ENCODE measurements at places on chromosomes 3 and 15.

DNA sequence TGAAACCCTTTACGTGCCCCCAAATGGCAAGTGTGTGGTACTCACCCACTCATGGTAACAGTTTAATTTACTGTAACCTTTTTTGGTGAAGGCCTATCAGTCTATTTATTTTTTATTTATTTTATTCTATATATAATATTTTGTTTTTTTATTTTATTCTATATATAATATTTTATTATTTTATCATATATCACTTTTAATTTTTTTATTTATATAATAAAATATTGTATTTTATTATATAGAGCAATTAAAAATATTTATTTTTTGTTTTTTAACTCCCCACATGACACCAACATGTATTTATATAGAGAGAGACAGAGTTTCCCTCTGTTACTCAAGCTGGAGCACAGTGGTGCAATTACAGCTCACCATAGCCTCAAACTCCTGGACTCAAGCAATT, 41.4 kb downstream of the SLC28A1 start:
- no peak for DNase-seq

GRCh38 chr3:66499881-66500575, 794 bp downstream of the LRIG1 start:
- DNase-seq: peak; percentile 38

DNA sequence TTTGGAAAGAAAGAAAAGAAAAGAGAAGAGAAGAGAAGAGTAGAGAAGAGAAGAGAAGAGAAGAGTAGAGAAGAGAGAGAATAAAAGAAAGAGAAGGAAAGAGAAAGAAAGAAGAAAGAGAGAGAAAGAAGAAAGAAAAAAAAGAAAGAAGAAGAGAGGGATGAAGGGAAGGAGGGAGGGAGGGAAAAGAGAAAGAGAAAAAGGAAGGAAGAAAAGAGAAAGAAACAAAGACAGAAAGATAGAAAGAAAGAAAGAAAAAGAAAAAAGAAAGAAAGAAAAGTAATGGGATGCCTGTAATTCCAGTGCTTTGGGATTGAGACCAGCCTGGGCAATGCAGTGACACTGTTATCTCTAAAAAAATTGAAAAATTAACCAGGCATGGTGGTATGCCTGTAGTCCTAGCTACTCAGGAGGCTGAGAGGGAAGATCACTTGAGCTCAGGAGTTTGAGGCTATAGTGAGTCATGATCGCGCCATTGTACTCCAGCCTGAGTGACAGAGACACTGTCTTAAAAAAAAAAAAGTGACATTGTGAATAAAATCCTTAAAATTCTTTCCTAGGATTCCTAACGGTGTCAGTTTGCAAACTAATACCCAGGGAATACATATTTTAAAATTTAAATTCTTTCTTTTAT, 1.7 kb downstream of the RASL12 start:
- DNase-seq: no peak

DNA sequence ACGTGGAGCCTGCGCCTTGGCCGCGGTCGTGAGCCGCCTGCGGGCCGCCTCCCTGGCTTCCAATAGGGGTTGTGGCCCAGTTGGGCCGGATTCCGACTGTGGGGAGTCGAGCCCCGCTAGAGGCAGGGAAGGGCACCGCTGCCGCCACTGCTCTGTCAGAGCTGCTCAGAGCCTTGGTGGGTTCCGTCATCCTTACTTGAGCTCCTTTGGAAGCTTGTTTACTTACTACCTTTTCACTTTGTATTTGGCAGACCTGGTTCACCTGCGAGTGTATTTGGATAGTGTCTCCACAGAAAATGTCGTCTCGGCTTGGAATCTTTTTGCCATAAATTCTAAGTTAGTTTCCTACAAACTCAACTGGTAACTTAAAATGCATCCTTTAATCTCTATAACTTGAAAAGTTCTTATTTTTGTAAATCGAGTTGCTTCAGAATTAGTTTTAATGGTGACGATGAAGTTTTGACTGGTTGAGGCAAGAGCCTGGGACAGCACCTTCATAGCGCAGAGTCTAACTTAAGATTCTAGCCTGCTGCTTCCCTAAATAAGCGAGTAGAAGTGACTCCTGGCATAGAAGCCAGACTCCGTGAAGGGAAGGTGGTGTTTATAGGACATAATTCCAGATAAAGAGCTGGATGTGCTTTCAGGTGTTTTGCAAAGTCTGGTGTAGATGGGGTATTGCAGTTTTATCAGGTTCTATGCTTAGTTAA, 800 bp downstream of the DAG1 start:
- peak; percentile 70 for DNase-seq

DNA sequence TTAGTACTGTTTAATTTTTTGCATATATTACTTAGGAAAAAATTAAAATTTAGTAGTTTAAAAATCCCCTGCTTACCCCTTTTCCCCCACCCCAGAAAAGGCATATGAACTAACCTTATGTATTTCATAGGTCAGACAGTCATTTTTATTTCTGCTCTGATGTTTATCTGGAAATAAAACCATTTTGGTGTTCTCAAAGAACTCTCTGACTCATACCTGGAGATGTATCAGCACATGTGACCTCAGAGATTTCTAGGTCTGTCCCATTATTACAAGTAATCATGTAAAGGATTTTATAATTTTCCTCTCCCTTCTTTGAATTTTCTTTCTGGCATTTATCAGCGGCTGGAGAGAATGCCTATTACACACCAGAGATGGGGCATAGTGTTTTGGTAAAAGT, 14.1 kb upstream of the CCR8 start:
- DNase-seq: no peak

DNA sequence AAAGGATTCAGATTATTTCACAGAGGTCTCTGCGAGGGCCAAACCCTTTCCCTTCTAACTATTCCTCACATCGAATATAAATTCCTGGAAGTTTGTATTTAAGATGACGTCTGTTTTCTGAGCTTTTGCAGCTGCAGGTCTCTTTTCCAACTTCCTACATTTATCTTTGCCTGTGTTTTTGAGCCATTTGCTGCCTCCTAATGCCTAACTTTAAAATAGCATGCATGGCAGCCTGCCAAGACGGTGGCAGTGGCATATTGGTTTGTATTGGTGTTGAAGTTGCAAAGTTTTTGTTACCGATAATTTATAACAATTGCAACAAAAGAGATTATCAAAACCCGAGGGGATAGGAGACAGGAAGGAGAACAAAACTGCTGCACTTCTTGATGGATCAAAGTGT, 187.1 kb upstream of the DNAJC19 start:
- peak; percentile 80 for DNase-seq

GRCh38 chr3:76990606-76991005, 49.3 kb upstream of the ROBO2 start:
- no peak for DNase-seq

DNA sequence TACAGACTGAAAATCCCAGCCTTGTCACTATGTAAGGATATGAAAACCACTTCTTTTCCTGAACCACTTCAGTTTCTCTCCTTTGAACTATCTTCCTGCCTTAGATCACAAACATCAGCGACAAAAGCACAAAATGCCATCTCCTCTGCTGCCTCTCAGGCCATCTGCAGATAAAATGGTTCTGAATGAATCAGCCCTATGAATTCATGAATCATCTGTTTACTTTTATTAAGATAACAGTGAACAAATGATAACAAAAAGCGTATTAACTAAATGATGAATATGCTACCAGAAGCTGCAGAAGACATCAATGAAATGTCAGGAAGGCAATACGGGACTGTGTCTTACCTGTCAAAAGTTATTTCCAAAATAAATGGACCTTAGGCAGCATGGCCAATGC, 928.1 kb downstream of the ROBO1 start:
- DNase-seq: no peak

GRCh38 chr3:64716110-64716710, 28.4 kb upstream of the ADAMTS9 start:
- no peak for DNase-seq

DNA sequence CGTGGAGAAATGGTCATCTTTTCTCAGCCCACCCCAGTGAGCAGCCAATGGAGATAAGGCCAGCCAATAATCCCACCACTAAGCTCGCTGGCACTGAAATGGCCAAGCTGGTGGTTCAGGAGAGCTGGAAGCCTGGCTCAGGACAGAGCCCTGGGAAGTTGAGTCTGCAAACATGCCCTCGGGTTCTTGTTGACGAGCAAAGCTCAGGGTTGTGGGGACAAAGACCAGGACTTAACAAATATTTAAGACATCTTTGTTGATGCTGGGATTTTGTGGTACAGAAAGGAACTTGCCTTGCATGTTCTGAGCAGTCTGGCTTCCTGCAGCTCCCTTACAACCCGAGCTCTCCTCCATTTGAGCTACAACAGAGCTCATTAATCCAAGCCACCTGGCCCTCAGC, 4.4 kb downstream of the FAH start:
- DNase-seq: peak; percentile 34

- no peak for DNase-seq
These were observed 176.2 kb downstream of the EFHB start for GRCh38 chr3:19757773-19758172.

DNA sequence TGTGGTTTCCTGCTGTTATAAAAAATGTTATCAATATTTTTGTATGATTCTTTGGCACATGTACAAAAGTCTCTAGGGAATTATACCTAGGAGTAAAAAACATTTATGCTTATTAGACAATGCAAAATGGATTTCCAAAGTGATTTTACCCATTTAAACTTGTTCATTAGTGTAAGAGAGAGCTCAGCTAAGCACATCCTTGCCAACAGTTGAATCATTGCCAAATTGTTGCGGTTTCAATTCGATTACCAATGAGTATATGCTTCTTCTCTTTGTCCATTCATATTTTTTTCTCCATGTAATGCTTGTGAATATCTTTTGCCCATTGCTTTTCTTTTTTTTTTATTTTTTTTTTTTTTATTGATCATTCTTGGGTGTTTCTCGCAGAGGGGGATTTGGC, 17.2 kb downstream of the CASR start:
- DNase-seq: no peak

DNA sequence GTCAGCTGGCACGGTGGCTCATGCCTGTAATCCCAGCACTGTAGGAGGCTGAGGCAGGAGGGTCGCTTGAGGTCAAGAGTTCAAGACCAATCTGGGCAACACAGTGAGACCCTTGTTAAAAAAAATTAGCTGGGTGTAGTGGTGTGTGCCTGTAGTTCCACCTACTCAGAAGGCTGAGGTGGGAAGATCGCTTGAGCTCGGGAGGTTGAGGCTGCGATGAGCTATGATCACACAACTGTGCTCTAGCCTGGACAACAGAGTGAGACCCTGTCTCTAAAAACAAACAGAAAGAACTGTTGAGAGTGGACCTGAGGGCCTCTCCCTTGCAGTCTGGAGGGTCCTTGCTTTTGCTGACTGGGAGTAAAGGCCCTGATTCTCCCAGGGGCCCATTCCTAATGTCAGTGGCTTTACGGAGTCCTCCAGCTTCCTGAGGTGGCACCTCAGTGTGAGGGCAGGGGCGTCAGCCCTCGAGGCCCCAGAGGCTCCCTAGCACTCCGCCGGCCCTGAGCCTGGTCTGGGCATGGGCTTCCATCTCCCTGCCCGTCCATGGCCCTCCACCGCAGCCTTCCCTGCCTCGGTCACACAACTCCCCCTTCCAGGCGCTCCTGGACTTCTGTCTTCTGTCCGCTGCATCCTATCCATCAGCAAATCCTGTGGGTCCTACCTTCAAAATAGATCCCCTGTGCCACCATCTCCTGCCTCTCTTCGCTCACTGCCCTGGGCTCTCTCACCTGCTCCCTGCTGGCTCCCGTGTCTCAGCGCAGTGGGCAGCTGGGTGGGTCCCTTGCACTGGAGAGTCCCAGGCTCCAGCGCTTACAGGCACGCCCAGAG, 19.0 kb downstream of the FBLN2 start:
- DNase-seq: no peak

DNA sequence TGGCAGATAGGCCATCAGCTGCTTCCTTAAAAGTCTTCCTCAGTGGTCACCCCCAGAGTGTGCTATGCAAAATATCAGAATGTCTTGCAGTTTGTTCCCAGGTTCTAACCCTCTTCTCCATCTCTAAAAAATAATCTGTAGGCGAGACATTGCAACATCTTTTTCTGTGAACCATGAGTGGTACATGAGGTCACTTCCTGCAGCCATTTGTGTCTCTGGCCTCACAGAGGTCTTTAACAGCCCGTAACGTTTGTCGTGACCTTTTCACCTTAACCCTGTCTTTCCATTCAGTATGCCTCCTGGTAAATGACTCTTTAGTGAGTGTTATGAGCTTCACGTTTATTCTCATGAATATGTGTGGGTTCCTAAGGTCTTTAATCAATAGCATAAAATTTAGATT, 145.4 kb downstream of the KLHL25 start:
- DNase-seq: no peak

GRCh38 chr3:123130079-123130750, 63.4 kb downstream of the PDIA5 start:
- no peak for DNase-seq

GRCh38 chr15:61088675-61089074, 140.4 kb downstream of the RORA start:
- no peak for DNase-seq

- DNase-seq: no peak
These were observed 853 bp downstream of the TCAIM start for GRCh38 chr3:44339181-44340057.

- DNase-seq: no peak
These were observed 72.3 kb downstream of the CD47 start for GRCh38 chr3:108018552-108018951.

DNA sequence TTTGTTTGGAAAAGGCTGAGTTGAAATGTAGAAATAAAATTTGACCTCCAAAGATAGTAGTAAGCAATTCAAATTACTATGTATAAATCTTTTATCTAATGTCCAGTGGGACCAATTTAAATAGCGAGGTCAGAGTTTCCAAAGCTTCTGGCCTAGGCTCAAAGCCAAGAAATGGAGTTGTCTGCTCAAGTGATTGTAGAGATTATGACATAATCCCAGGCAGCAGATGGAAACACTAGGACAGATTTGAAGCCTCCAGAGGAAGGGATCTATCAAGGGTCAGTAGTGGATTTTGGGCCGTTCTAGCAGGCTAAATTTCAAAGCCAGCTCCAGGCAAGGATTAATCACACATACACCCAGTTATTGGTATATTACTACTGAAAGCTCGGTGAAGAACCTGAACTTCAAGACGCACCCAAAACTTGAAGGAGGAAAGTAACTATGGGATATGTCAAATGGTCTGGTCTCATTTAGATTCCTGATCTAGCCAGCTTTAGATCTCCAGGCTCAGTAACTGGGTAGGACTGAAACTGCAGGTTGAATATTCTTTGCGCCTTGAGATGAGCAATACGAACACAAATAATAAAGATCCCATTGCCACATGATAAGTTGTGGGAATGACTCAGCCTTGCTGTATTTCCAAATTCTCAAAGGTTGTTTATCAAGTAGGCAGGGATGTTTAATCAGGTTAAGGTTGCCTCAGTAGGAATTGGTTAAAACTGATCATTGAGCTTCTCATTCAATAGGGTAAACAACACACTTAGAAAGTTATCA, 30.9 kb upstream of the ARRDC4 start:
- DNase-seq: peak; percentile 74

- DNase-seq: peak; percentile 4
These were observed 74.0 kb upstream of the CNTN4 start for GRCh38 chr3:2024713-2025112.

- DNase-seq: no peak
These were observed 421.2 kb upstream of the TPRG1 start for GRCh38 chr3:188750617-188751016.

- DNase-seq: no peak
These were observed 72.7 kb downstream of the ZNF621 start for GRCh38 chr3:40597441-40597840.

GRCh38 chr3:188021502-188022040, 132.4 kb upstream of the LPP start:
- no peak for DNase-seq

- peak; percentile 90 for DNase-seq
These were observed 70.5 kb upstream of the KLHL25 start for GRCh38 chr15:85865070-85865684.
